ENCODE measurements at places on chromosomes 3 and 15.

- no peak for DNase-seq
Measured at GRCh38 chr3:158354713-158355112, 216.3 kb upstream of the MLF1 start.

GRCh38 chr3:14371573-14372474, 30.6 kb upstream of the SLC6A6 start:
- DNase-seq = no peak

DNA sequence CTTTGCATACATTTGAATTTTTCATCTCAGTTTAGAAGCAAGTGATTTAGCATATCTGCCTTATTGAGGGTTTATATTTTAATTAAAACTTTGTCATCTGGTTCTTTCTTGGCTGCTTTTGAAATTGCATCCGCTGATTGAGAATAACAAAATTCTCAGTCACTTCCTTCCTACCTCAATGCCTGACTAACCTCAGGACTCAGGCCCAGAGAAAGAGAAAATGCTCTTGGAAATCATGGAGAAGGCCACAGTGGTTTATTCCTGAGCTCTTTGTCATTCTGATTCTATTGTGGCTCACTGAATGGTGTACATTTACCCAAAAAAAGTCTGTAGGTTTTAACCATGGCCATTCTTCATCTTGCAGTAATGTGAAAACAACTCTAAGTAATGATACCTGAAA, 533.9 kb downstream of the TBL1XR1 start:
- DNase-seq = no peak

GRCh38 chr3:14900881-14901873, 46.2 kb upstream of the NR2C2 start:
- DNase-seq = no peak

- DNase-seq = peak; percentile 49
Measured at GRCh38 chr3:64109438-64109837, 86.1 kb upstream of the PSMD6 start.

- DNase-seq = no peak
Measured at GRCh38 chr3:17505856-17506255, 236.6 kb downstream of the TBC1D5 start.

- DNase-seq = no peak
Measured at GRCh38 chr3:101036213-101036618, 43.0 kb upstream of the ABI3BP start.

- DNase-seq = no peak
Measured at GRCh38 chr15:29048011-29048410, 162.2 kb downstream of the APBA2 start.

DNA sequence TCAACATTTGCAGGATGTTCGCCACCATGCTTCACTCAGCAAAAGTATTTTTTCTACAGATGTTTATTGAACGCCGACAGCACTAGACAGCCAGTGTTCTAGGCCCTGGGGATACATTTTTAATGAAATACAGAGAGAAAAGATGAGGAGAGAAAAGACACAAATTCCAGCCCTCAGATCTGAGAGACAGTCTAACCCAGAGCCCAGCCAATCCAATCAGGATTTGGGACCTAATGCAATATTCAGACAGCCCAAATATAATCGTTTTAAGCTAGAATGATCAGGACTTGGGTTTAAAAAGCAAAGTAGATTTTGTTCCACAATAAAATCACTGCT, 174.8 kb downstream of the SLCO3A1 start:
- no peak for DNase-seq

DNA sequence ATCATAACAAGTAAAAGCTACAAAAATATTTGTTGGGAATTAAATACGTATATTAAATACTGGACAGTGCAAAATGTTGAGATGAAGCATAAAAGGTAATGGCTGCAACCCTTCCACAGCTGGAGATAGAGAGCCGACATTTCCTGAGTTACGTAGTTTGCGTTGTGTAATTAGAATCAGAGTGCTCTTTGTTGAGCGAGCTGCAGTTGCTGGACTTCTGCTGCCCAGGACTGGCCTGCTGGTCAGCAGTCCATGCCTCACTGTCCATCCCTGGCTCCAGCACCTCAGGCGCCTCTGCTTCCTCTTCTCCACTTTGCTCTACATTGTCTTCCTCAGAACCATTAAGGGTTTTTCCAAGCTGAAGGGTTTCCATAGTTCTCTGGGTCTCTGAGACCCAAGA, 28.4 kb upstream of the SHC4 start:
- DNase-seq = no peak

DNA sequence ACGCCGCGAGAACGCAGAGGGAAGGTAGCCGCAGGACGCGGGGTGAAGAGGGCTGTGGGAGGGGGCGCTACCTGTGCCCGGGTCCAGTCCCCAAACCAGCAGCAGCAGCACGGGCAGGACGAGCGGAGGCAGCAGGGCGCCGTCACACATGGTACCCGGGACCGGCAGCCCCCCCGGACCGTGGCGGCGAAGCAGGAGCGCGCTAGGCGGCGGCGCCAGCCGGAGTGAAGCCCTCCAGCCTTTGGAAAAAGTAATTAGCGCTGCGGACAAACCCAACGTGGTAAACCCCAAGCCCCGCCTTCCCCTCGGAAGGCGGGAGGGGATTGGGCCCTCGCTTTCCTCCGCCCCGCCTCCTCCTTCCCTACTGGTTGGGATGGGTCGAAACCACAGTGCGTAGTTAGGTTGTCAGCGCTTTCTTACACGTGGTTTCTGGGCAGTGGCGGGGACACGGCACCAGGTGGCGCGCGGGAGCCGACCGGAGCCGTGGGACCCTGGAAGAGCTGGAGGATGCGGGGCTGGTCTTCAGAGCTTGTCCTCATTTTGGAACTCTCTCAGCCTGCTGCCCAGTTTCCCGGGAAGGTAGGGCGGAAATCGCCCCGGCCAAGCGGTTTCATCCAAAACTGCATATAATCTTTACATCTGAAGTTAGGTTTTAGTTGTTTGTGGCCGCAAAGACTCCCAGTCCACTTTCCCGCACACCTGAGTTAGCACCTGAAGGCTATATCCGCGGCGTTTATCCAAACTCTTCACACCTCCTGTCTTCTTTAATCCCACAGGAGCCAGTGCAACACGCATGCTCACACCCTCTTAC, at the start of gene ADAMTS17:
Gene ADAMTS17, minus strand, starts transcription at position 226 of the 811 bp plus-strand sequence. Its CDS starts 76 bp downstream, at position 150.
- DNase-seq = peak; percentile 97

DNA sequence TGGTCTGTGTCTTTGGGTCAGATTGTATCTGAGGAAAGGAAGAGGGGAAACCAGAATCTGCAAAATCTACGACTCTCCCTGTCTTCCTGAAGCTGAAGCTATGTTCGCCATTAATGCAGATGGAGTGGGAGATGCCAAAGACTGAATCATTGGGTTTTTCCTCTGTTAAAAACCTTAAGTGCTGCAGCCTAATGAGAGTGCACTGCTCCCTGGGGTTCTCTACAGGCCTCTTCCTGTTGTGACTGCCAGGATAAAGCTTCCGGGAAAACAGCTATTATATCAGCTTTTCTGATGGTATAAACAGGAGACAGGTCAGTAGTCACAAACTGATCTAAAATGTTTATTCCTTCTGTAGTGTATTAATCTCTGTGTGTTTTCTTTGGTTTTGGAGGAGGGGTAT, 24.0 kb downstream of the RMDN3 start:
- DNase-seq = no peak

GRCh38 chr3:42999212-42999611, 20.1 kb downstream of the GASK1A start:
- DNase-seq = peak; percentile 3

DNA sequence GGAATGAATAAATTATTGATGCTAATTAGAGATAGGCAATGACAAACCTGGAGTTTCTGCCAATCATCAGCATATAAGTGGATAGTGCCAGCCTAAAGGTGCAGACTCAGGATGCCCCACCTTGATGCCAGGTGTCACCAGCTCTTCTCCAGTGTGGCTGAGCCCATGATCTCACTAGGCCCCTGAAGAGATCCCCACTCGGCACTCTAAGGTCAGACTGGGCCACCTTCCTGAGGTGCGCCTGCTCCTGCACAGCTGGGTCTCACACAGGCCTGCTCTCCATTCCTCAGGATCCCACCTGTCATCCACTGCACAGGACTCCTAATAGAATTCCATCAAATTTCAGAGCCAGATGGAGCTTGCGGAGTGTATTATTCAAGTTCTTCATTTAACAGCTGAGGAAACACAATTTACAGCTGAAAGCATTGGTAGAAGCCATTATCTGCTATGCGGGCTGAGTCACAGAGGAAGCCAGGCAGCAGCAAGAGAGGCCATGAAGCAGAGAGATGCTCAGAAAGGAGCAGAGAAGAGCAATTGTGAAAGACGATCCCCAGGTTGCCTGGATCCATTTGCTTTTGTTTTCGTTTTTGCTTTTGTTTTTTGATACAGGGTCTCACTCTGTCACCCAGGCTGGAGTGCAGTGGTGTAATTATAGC, 25.1 kb upstream of the FSTL1 start:
- no peak for DNase-seq

GRCh38 chr3:41418961-41419691, 219.8 kb downstream of the CTNNB1 start:
- DNase-seq = no peak

- DNase-seq = no peak
Measured at GRCh38 chr3:56867671-56868070, 65.9 kb upstream of the ARHGEF3 start.

DNA sequence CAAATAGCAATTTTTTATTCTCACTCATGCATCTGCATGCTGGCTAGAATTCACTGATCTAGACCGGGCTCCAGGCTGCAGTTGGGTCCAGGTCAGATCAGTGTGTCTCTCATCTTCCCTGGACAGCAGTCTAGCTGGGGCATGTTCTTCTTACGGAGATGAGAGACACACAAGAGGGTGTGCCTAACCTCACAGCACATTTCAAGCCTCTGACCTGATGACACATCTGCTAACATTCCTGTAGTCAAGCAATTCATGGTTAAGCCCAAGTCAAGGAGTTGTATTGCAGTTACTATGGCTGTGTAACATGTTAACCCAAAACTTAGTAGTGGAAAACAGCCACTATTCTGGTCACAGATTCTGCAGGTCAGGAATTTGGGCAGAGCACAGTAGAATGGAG, 13.1 kb downstream of the BSN start:
- DNase-seq = no peak

DNA sequence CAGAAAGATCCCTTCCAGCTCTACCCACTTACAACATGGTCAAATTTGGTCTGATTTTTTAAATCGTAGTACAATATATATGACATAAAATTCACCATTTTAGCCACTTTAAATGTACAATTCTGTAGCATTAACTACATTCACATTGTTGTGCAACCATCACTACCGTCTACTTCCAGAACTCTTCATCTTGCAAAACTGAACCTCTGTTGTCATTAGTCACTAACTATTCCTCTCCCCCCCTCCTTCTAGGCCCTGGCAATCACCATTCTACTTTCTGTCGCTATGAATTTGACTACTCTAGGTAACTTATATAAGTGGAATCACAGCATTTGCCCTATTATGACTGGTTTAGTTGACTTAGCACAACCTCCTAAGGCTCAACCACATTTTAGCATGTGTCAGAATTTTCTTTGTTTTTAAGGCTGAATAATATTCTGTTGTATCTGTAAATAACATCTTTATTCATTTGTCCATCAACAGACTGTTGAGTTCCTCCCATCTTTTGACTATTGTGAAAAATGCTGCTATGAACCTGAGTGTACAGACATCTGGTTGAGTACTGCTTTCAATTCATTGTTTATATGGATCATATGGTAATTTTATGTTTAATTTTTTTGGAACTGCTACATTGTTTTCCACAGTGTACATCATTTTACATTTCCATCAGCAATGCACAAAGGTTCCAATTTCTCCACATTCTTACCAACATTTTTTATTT, 35.5 kb upstream of the CCR2 start:
- no peak for DNase-seq

DNA sequence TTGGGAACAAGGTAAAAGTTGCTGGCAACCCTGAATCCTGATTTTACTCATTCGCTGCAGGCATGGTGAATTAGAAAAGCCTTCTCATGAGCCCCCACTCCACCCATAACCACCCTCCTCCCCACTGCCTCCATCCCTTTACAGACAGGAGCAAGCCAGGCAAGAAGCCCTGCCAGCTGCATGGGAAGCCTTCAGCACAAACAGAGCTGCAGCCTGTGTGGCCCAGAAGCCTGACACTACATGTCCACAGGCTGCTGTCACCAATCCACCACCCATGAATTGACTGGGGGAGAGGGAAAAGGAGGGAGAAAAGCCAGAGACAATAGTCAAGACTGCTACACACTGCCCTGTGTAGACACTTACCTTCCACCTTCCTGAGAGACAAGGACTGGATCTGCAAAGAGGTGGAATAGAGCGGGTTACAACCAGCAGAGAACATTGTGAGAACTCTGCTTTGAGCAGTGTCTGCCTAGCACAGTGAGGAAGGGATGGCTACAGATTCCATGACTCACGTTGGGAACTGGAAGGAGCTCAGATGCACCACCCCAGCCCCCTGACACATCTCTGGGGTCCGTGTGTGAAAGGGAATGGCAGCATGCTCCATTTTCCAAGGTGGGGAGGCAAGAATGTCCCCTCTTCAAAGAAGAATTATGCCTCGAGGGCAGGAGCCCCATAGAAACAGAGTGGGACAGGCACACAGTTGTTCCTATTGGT, 33.9 kb downstream of the DZIP1L start:
- no peak for DNase-seq

Measured in retina (tissue), 1 donor.